ENCODE measurements at places on chromosomes 5 and 9.

- DNase-seq: no peak
Measured at GRCh38 chr5:137782984-137783536, 28.9 kb upstream of the HNRNPA0 start.

GRCh38 chr5:56608217-56608925, 207.0 kb upstream of the MAP3K1 start:
- DNase-seq: no peak

DNA sequence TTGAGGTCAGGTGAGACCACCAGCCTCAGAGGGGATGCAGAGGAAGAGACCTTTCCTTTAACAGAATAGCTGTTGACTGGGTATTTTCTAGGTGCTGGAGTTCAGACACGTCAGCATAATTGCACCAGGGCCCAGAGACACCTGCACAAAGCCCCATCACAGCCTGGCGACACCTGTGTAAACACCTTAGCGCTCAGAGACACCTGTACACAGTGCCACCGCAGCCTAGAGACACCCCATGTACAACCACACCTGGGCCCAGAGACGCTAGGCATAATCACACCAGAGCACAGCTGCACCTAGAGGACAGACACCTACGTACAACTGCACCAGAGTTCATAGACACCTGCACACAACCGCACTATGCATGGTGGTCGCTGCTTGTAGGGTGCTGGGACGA, 1.0 kb downstream of the TRIP13 start:
- DNase-seq: no peak

- DNase-seq: no peak
Measured at GRCh38 chr5:29296548-29296947, 1896.9 kb upstream of the CDH6 start.

- DNase-seq: no peak
Measured at GRCh38 chr5:39898731-39899130, 474.0 kb upstream of the DAB2 start.

DNA sequence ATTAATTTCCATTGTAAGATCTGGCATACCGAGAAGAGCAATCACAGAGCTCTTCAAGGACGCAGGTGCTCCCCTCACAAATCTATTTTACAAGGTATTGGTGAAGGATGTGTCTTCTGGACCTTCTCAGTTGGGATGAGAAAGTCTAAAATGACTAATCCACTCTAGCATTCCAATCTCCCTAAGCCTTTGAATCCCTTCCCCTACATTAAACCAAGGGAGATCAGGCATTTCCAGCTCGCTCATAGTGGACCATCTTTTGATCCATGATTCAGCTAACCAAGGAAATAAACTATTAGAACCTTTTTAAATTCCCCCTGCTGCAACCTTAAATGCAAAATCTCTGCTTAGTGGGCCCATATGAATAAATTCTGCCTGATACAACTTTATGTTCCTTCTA, 95.9 kb upstream of the FBN2 start:
- no peak for DNase-seq

DNA sequence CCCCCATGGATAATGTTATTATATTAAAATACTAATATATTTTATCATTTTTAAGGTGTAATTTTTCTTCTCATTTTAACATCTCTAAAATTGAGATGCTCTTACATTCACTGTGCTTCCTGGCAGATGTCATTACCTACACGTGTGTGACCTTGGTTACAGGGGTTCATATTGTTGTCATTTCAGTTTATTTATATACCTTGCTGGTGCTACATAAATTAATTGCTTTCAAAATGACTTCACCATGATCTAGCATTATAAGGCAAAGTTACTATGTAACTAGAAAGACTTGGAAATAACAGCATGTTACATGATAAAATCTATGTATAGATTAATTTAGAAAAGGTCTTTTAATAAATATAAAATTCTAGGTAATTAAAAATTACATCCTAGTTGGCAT, 60.9 kb downstream of the ARHGEF28 start:
- DNase-seq: no peak

DNA sequence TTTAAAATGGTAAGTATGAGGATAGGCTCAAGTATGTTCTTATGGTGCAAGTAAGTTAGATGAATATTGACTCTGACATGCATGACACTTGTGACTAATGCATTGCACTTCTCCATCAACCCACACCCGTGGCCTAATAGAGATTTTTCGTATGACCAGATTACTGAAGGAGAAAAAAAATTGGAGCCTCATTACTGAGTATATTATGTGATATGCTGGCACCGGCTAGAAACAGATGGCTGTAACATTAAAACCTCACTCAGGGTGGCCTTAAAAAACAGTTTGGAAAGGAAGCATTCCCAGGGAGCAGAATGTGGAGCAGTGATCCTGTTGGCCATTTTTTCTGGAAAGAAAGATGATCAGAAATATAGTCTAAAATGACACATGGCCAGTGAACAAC, 766.4 kb downstream of the PRELID2 start:
- no peak for DNase-seq

GRCh38 chr9:131733541-131734061, 6.3 kb downstream of the RAPGEF1 start:
- no peak for DNase-seq

Measured in anterior cingulate cortex (tissue), 58 donors.